ENCODE measurements at places on chromosomes 2 and 18.

GRCh38 chr18:79394534-79395307 lies 1.0 kb upstream of the NFATC1 start:
- no peak for DNase-seq

DNA sequence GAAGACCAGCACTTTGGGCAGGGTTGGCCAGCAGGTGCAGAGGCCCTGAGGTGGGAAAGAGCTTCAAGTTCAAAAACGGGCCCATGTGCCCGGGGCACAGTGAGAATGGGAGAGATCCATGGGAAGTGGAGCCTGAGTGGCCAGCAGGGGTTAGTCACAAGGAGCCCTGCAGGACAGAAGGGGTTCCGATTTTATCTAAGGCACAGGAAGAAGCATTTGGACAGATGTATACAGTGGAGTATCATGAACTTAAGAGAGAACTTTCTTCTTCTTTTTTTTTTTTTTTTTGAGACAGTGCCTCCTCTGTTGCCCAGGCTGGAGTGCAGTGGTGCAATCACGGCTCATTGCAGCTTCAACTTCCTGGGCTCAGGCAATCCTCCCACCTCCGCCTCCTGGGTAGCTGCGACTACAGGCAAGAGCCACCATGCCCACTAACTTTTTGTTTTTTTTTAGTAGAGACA lies 24.0 kb downstream of the WIPF1 start:
- DNase-seq: no peak

GRCh38 chr18:11004294-11004693 lies 145.1 kb downstream of the PIEZO2 start:
- no peak for DNase-seq

DNA sequence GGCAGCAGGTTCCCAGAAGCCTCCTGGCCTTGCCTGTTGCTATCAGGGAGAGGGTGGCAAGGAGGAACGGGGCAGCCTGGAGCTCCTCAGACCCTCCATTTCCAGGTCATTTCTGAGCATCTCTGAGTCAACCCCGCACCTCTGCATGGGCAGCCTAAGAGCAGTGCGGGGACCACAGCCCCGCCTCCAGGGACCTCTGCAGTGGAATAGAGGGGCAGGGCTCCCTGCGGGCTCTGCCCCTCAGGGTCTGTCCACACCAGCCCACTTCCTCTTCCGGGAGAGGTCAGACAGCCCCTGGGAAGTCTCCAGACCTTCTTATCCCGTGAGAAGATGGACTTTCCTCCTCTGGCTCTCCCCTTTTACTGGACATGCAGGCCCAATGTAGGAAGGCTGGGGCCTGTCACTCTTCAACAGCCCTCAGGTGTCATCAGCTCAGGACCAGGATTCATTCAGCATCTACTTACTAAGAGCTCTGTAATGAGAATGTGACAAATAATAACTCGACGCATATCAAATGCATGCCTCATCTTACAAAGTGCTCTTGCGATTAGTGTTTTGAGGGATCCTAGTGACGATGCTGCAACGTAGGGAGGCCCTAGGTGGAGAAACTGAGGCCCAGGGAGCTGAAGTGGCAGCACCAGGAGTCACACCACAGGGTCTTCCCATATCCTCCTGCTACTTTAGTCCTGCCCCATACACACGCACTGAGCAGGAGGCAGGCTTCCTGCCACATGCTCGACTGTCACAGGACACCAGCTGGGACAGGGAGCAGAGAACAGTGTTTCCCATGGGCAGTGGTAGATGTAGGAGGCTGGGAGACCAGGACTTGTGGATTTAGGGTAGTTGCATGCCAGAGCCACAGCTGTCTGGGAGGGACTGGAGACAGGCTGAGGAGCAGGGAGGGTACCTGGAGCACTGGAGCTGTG lies 28.0 kb downstream of the SH2D6 start:
- no peak for DNase-seq

DNA sequence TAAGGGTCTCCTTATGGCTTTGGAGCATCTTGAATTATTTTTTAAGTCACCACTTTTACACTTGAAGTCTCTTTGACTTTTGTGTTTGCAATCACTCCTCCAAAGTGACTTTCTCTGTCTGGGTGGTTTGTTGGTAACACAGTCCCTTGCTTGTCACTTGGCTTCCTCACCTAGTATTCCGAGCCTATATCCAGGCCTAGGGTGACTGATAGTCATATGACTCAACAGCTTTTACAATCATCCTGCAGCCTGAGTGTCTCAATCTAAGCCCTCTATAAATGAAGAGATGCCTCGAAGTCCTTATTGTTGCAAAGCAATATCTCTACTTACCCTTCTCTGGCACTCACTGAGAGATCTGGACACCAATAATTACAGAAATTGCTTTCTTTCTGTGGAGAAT lies 53.9 kb upstream of the SETBP1 start:
- DNase-seq: no peak

DNA sequence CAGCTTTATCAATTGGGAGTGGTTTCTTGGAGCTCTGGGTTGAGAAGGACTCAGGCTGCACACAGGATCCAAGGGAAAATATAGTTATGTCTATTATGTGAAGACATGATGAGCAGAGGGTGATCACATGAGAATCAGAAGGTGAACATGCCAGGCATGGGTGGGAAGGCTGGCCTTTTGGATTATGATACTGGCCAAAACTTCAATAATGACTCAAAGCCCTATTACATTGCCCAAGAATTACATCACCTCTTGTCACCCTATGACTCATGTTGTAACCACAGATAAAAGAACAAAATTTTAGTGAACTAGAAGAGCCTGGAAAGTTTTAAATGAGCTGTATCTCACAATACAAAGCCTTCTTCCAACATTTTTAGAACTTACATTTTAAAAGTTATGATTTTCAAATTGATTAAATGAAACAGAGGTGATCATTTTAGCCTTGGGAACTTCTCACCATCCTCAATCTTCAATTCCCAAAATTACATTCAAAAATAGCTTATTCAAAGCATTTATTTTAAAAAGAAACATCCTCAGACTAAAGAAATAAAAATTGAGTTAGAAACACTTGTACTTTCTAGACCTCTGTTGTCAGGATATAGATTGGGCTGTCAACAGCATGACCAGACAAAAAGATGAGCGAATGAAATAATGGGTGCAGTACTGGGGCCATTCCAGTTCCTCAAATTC lies 428.3 kb downstream of the MBD2 start:
- DNase-seq: no peak
